ENCODE measurements at places on chromosomes 16 and 17.

DNA sequence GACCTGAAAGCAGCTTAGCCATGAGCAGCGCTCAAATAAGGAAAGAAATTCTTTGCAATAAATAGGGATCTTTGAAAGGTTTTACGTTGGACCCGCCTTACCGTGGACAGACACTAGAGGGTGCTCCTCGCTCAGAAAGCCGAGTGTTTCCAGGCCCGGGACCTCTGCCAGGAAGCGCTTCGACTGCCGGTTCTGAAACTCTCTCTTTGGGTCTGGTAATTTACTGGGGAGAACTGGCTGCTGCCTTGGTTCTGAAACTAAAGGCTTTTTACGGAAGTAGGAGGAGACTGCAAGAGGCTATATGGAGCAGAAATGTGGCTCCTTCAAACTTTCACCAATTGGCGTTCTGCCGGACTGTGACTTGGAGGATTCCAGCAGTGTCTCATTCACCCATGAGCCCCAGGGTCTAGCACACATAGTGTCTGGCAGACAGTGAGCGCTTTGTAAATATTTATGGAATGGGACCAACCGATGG, 45.6 kb upstream of the HOXB9 start:
- DNase-seq: peak; percentile 60

DNA sequence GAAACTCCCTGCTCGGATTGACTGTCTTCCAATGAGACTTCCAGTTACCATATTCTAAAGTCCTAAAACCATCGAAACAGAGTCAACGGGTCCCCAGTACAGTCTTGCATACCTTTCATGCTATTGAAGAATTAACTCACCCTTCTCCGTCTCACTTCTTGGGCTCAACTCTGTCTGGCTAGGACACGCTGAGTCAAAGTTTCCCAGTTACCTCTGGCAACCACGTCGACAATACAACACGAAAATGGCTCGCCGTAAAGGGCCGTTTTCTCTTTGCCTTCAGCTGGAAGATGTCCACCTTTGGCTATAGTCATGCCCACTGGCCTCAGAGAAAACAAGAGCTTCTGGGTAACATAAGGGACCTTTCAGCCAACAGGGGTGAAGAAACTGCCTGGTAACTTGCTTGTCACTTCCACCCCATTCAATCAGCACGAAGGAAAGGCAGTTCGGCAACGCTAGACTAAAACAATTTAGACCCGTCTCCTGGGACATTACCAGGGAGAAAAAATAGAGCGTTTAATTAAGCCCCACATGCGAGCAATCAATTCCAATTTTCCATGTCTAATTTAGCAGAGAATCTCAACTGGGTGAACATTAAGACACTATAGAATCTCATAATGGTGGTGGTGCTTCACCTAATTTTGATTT, 21.5 kb downstream of the KCNG4 start:
- no peak for DNase-seq

DNA sequence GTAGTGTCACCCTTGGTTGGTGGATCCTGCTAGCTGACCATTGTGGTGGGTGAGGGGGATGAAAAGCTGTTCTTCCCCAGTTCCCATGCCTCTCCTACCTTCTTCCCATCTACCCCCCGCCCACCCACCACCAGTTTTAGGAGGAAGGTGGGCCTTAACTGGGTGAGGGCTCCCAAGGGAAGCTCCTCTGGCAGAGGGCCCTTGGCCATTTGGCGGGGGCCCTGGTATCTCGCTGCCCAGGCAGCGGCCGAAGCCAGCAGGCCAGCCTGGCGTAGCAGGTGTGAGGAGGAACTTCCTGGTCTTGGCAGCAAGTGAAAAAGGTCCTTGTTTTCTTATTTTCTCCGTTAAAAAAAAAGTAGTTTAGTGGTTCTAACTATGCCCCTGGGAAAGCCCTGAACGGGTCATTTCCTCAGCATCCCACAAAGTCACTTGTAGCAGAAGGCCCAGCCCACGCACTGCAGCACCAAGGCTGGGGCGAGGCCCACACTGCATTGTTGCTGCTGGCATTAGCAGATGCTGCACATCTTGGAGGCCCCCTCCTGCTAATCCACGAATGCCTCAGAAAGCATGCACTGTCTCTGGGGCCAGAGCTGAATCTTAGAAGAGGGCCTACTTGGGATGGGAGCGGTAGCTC, 72.5 kb downstream of the MPRIP start:
- no peak for DNase-seq

- no peak for DNase-seq
Observed at GRCh38 chr17:74959826-74960515, 12.6 kb downstream of the HID1 start.

- no peak for DNase-seq
Observed at GRCh38 chr17:59074494-59074893, 32.2 kb downstream of the TRIM37 start.

- no peak for DNase-seq
Observed at GRCh38 chr16:30946671-30947540, 2.0 kb upstream of the ORAI3 start.

- DNase-seq: no peak
Observed at GRCh38 chr16:84110527-84110926, 6.2 kb downstream of the MBTPS1 start.

GRCh38 chr16:71242036-71242435, 11.5 kb upstream of the HYDIN start:
- DNase-seq: no peak

- DNase-seq: no peak
Observed at GRCh38 chr17:31444026-31444425, 52.6 kb downstream of the RAB11FIP4 start.

- no peak for DNase-seq
Observed at GRCh38 chr16:67865318-67865717, 7.5 kb upstream of the EDC4 start.

DNA sequence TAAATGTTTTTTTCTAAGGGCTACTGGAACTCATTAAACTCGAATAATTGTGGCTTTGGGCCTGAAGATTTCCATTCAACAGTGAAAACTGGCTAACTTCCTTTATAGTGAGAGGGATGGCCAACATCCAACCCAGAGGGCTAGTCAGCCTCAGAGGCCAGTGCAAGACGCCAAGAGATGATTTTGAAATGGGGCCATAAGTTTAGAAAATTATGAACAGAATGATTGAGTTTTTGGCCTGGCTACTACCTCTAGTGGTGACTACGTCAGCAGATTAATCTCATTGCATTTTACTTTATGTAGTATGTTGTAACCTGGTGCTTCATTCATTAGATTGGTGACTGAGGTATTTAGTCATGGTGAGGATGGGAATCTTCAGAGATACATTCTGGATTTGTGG, 28.4 kb downstream of the HAPSTR1 start:
- DNase-seq: no peak

Data from stimulated activated CD4-positive, alpha-beta T cell treated with anti-CD3 and anti-CD28 coated beads, Interleukin-4, amount 100 ng/mL, for 4 hours (primary cell).